ENCODE measurements at places on chromosomes 12 and 14. TPM values are rescaled to one million over a fixed set of nuclear protein-coding genes. Genes with fewer than 3 reads are reported as not detected.

The RNFT2 gene
- 10.5 TPM for total RNA-seq

- DNase-seq = no peak
- H3K4me1 ChIP-seq = no peaks in the 10 kb centered on the region
- H3K36me3 ChIP-seq = no peaks in the 10 kb centered on the region
Observed at GRCh38 chr12:71870416-71870815, 30.9 kb downstream of the TBC1D15 start.

The AJUBA gene
- 211 TPM for total RNA-seq

DNA sequence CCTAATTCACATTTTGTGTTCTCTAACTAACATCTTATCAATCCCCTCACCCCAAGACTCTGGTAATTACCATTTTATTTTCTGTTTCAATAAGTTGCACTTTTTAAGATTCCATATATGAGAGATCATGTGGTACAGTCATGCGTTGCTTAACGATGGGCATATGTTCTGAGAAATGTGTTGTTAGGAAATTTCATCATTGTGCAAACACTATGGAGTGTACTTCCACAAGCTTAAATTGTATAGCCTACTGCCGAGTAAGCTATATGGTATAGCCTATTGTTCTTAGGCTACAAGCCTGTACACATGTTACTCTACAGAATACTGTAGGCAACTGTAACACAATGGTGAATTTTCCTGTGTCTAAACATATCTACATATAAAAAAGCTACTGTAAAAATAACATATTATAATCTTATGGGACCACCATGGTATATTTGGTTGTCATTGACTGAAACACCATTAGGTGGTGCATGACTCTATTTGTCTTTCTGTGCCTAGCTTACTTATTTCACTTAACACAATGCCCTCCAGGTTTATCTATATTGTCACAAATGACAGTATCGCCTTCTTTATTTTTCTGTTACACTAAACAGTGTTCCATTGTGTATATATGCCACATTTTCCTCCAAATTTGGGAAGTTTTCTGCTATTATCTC is 473.4 kb upstream of the LMO3 start:
- H3K4me3 ChIP-seq = no peak overlapping the region
- H3K27ac ChIP-seq = no peak overlapping the region
- DNase-seq = no peak
- peaks cover 6% of the 10 kb centered on the region for H3K4me1 ChIP-seq
- H3K27me3 ChIP-seq = no peaks in the 10 kb centered on the region

DNA sequence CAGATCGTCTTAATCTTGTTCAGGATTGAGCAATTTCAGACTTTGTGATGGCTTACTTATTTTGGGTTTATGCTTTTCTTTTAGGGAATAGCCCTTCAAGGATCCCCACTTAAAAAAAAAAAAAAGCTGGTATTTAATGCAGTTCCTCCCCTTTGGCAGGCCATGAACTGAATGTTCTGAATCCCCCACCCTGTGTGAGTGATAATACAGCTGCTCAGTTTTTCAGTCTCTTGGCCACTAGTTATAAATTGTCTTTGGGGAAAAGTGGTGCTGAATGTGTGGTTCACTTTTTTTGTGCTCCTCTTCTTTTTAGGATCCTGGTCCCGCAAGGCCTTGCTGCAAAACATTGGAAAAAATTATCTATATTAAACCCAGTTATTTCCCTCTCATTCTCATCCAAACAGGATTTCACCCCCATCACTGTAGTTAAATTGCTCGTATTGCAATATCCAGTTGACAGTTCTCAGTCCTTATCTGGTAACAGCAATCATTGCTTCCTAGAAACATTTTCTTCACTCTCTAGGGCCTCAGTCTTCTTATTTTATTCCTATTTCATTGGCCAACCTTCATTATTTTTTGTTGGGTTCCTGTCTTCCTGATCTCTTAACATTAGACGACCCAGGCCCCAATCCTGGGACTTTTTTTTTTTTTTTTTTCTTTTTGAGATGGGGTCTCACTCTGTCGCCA is 73.1 kb upstream of the PAWR start:
- H3K36me3 ChIP-seq = no peaks in the 10 kb centered on the region
- no peak for DNase-seq
- no peaks in the 10 kb centered on the region for H3K4me1 ChIP-seq
- H3K27ac ChIP-seq = no peak overlapping the region

The RHOJ gene
- not detected for total RNA-seq

The SLC24A4 gene
- total RNA-seq = not detected

The CCDC184 gene
- 1.00 TPM for total RNA-seq

GRCh38 chr12:62621101-62621638 is 154.5 kb downstream of the MON2 start:
- H3K27me3 ChIP-seq = no peaks in the 10 kb centered on the region
- H3K4me1 ChIP-seq = peaks cover 6% of the 10 kb centered on the region
- DNase-seq = no peak
- no peak overlapping the region for H3K27ac ChIP-seq
- no peak overlapping the region for H3K4me3 ChIP-seq

GRCh38 chr12:125871811-125872594 is 806.8 kb downstream of the AACS start:
- no peak overlapping the region for H3K27ac ChIP-seq
- H3K4me1 ChIP-seq = no peaks in the 10 kb centered on the region
- no peak overlapping the region for H3K4me3 ChIP-seq
- no peaks in the 10 kb centered on the region for H3K36me3 ChIP-seq
- H3K27me3 ChIP-seq = no peaks in the 10 kb centered on the region

DNA sequence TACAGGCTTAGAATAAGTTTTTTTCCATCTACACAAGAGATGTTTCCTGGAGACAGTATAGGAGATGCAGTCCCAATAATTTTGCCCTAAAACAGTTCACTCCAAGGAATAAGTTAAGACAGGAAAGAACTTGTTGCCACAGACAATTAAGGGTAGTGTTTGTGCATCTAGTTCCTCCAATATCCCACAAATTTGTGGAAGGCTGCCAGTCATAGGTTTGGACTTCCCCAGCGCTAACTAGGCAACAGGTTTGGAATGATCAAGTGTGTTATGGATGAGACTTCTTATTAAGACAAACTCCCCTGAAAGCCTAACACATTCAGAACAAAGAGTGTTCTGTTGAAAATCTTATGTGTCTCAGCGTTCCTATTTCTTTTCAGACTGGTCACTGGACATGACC is 611.0 kb downstream of the CCER1 start:
- no peaks in the 10 kb centered on the region for H3K4me1 ChIP-seq
- no peaks in the 10 kb centered on the region for H3K36me3 ChIP-seq
- no peak for DNase-seq
- H3K27ac ChIP-seq = no peak overlapping the region

DNA sequence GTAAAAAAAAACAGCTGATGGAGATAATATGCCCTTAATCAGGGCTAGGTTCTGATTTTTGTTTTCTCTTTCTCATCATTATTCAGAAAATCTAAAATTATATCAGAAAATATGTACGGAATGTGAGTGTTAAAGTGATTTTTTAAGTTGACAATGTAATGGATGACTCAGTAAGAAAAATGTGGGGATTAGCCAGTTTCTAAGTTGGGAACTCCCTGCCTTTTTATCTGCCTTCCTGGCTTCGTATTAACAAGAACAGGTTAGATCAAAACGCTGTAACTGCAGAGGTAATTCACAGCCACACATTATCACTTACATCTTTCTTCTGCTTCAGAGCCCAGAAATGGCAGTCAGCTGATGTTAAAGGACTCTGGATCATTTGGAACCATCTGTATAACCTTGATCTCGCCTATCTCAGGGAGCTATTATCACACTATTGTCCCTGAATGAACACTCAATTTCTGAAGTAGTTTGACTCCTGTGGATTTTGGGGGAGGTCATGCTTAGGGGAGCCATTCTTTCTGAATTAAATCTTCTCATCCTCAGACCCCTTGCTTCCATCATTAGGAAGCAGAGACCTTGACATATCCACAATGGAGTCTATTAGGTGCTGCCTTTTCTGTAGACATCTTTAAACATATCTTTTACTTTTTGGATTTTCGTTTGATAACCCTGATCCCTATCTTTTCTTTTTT is 135.7 kb upstream of the SLC16A7 start:
- H3K27me3 ChIP-seq = no peaks in the 10 kb centered on the region
- no peak overlapping the region for H3K4me3 ChIP-seq
- H3K36me3 ChIP-seq = no peaks in the 10 kb centered on the region
- peaks cover 14% of the 10 kb centered on the region for H3K4me1 ChIP-seq
- no peak for DNase-seq

GRCh38 chr14:35046751-35047536 is 872 bp downstream of the FAM177A1 start:
- no peak for DNase-seq
- peak overlapping the region; percentile 98 for H3K27ac ChIP-seq
- H3K36me3 ChIP-seq = no peaks in the 10 kb centered on the region
- no peaks in the 10 kb centered on the region for H3K27me3 ChIP-seq
- peak overlapping the region; percentile 93 for H3K4me3 ChIP-seq
- peaks cover 28% of the 10 kb centered on the region for H3K4me1 ChIP-seq

- no peaks in the 10 kb centered on the region for H3K27me3 ChIP-seq
- no peak for DNase-seq
- H3K27ac ChIP-seq = no peak overlapping the region
- H3K36me3 ChIP-seq = no peaks in the 10 kb centered on the region
- H3K4me1 ChIP-seq = peaks cover 6% of the 10 kb centered on the region
Observed at GRCh38 chr12:116453631-116454030, 105.5 kb upstream of the MAP1LC3B2 start.
